ENCODE measurements at places on chromosomes 7 and 10. TPM values are rescaled to one million over a fixed set of nuclear protein-coding genes. Genes with fewer than 3 reads are reported as not detected.

- no peaks in the 10 kb centered on the region for H3K27me3 ChIP-seq
- H3K4me3 ChIP-seq: no peak overlapping the region
- H3K36me3 ChIP-seq: peaks cover 6% of the 10 kb centered on the region
- H3K4me1 ChIP-seq: peaks cover 10% of the 10 kb centered on the region
Observed at GRCh38 chr7:102061981-102062390, 224.7 kb upstream of the SH2B2 start.

- H3K4me1 ChIP-seq: no peaks in the 10 kb centered on the region
- H3K27me3 ChIP-seq: no peaks in the 10 kb centered on the region
- H3K27ac ChIP-seq: no peak overlapping the region
Observed at GRCh38 chr7:9945131-9945530, 1028.5 kb upstream of the PHF14 start.

FAM241B gene
- 0.58 TPM for total RNA-seq

DNA sequence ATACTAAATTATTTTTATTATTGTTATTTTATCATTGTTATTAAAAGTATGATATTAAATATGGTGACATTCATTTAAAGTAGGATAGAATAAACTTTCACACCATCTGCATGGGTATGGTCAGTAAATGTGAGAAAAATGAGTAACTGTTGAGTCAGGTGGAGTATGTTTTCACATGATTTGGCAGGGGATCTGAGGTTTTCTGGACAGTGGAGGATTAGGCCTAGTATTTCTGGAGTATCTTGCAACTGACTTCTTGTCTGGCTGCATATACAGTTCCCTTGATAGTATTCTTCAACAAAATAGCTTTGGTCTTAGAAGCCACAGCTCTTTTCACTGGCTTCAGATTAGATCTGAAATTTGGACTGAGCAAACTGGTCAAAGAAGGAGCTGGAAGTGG, 54.5 kb downstream of the GBF1 start:
- no peak for DNase-seq
- no peaks in the 10 kb centered on the region for H3K27me3 ChIP-seq
- H3K4me1 ChIP-seq: peaks cover 17% of the 10 kb centered on the region

SPDYE2B gene
- not detected for total RNA-seq

- no peak overlapping the region for H3K27ac ChIP-seq
- no peak for DNase-seq
- no peaks in the 10 kb centered on the region for H3K4me1 ChIP-seq
- no peaks in the 10 kb centered on the region for H3K27me3 ChIP-seq
Observed at GRCh38 chr10:57884965-57885617, 382.6 kb downstream of the IPMK start.

CYP3A4 gene
- 23.5 TPM for total RNA-seq

Data from stomach (tissue), 19 donors.